Stimulated activated CD4-positive, alpha-beta T cell treated with anti-CD3 and anti-CD28 coated beads, TNF-alpha, amount 100 ng/mL, for 24 hours (primary cell): ENCODE measurements at places on chromosomes 4 and X.

- no peak for DNase-seq
Measured at GRCh38 chr4:160414496-160414895, 1311.6 kb downstream of the RAPGEF2 start.

DNA sequence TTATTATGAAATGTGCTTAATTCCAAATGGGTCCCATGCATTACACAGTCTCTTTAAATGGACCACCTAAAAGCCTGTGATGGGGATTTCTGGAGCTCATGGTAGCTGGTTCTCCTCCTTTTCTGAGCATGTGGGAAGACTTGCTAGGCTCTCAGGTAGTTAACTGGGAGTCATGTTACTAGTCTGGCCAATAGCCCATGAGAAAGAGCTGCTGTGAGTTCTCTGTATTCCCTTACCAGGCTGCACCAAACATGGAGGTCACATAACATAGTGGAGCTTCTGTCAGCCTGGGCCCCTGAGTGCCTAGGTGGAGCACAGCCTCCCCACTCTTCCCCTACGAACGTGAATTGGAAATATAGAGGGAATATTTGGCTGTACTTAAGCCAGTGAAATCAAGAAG is 198.4 kb downstream of the MAML3 start:
- no peak for DNase-seq

- no peak for DNase-seq
Measured at GRCh38 chr4:153207567-153207966, 3.3 kb downstream of the TRIM2 start.

DNA sequence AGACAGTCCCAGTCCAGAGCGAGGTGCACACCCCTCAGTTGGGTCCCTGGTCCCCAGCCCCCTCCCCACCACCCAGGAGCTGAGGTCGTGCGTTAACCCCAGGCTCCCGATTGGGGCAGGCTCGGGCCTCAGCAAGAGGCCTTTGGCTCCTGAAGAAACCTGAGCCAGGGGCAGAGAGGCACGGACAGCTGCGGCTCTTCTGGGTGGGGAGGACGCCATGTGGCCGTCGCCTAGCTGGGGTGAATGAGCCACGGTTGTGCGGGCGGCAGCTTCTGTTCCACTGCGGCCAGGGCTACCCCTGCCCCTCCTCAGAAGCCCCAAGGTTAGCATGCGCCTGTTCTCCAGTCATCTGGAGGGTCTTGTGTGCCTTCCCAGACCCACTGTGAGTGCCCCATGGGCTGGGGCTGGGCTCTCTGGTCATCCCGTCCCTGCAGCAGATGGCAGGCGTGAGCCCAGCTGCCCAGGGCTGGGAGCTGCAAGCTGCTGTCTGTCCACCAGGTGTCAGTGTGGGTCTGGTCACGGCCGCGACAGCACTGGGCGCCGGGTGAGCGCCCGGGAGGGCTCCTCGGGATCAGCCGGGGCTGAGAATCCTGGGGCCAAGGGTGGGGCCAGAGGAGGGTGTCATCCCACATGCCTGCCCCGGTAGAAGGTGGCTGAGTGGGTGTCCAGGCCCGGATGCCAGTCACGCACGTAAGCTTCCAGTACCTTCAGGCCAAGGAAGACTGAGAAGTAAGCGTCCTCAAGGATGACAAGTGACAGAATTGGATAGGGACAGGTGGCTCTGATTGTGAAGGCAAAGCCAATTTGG is 21.9 kb downstream of the ATP2B3 start:
- peak; percentile 55 for DNase-seq

- no peak for DNase-seq
Measured at GRCh38 chrX:129071390-129071789, 451.9 kb downstream of the SMARCA1 start.

GRCh38 chr4:43224559-43224958 is 332.0 kb downstream of the GRXCR1 start:
- no peak for DNase-seq

- DNase-seq = no peak
Measured at GRCh38 chr4:157509341-157509740, 288.8 kb downstream of the GRIA2 start.

DNA sequence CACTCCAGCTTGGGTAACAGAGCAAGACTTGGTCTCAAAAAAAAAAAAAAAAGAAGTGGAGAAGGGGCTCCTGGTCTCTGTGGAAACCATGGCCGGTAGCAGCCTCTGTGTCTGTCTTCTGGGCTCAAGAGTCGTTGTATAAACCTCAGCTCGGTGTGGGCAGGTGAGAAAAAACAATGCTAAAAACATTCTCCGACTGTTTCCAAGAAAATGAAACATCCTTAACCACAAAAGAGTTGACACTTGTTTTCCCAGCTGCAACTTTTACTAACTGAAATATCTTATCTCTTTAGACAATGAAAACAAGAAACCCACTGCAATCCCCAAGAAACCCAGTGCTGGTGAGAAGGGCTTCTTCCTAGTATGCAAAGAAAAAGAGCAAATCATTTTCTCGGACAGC is 26.2 kb downstream of the CD99 start:
- no peak for DNase-seq

DNA sequence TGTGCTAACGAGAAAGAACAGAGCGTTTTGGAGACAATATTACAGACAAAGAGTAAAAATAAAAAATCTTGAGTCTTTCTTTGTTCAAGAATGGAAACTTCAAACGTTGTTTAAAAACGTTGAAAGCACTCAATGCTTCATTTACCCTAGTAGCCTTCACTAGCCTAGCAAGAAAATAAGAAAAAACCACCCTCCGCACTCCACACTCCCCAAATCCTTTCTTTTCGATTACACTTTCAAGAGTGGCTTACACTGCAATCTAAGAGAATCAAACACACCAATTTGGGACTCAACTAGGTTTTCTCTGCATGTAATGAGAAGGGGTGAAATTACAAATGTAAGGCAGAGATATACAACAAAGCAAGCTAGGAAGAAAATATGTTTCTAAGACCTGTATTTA is 4.7 kb downstream of the TMSB4X start:
- no peak for DNase-seq

GRCh38 chrX:11672213-11672612 is 6.5 kb upstream of the ARHGAP6 start:
- DNase-seq = no peak

DNA sequence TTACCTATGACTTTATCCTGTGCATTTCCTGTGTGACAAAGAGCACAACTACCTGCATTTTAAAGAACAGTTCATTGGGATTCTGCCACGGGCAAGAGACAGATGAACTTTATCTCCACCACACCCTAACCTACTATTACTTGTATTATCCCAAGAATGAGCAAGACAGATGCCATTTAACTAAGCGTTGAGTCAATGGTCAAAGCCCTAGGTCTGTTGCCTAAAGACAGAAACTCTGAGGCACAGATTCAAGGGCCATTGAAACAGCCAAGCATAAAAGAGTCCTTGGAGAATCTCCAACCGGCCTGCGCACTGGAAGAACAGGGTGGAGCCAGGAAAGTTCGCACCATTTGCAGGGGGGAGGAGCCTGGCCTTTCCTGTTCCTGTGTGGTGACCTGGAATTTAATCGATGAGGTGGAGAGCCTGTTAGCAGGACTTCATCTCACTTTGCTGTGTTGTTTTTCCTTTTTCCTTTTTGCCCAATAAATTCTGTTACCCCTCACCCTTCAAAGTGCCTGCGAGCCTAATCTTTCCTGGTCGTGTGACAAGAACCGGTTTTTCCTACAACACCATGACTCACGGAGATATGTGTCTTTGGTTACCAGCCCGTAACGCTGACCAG is 146.4 kb upstream of the DIAPH2 start:
- DNase-seq = no peak

- DNase-seq = no peak
Measured at GRCh38 chr4:10648479-10648878, 36.1 kb downstream of the CLNK start.

- DNase-seq = no peak
Measured at GRCh38 chr4:101192244-101192643, 155.1 kb downstream of the PPP3CA start.
